Fibroblast of mammary gland (primary cell): ENCODE measurements at places on chromosomes 7 and 10.

DNA sequence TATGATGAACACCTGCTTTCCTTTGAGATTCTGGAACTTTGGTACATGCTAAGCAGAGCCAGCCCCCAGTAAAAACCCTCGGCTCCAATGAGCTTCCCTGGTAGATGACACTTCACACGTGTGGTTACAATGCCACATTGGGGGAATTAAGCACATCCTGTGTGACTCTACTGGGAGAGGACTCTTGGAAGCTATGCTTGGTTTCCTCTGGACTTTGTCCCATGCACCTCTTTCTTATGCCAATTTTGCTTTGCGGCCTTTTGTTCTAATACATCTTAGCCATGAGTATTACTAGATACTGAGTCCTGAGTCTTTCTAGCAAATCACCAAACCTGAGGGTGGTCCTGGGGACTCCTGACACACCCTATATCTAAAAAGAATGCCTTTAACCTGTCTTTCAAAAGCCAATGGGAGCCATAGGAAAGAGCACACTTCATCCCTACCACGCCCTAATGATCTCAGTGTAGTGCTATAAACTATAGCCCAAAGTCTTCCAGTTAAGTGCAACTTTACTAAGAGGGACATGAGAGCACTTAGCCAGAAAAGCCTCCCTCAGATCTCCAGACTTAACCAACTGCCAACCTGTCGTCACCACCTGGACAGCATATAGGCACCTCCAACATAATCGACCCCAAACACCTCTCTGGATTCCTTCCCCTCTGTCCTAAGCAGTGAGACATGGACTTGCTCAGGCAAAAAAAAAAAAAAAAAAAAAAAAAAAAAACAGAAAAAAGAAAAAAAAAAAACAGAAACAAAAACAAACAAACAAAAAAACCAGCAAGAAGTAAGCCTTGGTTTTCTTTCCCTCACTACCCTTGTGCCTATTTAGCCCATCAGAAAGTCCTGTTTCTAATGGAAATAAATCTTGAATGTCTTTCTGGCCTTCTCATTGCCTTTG, 37.4 kb downstream of the CCDC6 start:
- no peak for DNase-seq

DNA sequence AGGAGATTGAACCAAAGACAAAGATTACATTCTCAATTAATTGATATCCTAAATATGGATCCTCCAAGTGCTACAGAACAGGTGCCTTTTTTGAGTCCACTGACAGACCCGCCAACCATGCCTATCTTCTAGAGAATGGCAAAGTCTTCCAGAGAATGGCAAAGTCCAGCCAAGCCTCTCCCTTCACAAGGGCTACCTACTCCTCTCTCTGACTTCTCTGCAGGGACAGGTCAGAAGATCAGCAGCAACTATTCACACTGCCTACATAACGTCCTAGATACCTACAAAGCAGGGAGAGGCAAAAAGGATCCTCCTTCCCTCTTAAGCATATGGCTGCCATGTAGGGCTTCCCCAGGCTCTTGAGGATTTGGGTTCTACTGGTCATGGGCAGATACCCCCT, 12.4 kb downstream of the UBE2H start:
- no peak for DNase-seq

- no peak for DNase-seq
These were observed 417.1 kb downstream of the TCERG1L start for GRCh38 chr10:130894471-130894870.

DNA sequence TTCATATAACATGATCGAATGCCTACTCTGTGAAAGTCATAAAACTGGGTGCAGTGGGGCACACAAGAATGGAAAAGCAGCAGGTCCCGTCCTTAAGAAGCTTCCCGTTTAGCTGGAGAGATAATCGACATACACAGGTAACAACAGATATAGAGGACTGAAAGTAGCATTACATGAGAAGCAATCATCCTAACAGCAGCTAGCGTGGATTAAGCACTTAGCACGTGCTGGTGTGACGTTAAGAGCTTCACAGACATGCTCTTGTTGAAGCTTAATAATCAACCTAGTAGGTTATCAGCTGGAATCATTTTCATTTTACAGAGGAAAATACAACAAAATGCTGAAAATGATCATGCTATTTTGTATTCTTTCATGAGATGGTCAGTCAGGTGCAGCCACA, 184.8 kb downstream of the GPAM start:
- DNase-seq = no peak

DNA sequence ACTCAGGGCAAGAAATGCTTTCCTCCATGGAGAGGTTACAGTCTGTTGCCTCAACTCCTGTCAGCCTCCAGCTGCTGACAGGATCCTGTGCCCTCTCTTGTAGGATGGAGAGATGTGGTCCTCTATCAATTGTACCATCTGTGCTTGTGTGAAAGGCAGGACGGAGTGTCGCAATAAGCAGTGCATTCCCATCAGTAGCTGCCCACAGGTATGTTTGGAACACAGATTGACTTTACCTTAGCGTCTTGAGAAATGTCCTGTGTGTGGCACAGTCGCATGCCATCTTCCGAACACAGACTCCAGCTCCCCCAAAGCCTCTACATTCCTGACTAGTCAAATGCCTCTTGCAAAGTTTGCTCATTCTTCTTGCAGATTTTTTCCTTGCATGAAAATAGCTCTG, 152.6 kb downstream of the BMPER start:
- no peak for DNase-seq

DNA sequence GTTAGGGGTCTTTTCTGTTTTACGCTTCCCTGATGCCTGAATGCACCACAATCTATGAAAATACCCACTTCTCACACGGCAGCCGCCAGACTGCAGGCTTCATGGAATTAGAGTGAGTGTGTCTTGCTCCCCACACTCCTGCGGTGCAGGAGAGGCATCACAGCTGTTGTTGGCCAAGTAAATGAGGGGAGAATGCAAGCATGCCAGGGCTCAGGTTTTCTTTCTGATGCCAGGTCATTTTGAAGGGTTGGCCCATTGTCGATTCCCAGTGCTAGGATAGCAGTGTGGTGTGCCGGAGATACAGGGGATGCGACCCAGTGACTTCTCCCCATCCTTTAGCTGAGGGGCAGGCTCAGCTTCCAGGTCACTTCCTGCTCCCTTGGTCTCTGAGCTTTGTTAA, 16.3 kb downstream of the CXCL12 start:
- no peak for DNase-seq

DNA sequence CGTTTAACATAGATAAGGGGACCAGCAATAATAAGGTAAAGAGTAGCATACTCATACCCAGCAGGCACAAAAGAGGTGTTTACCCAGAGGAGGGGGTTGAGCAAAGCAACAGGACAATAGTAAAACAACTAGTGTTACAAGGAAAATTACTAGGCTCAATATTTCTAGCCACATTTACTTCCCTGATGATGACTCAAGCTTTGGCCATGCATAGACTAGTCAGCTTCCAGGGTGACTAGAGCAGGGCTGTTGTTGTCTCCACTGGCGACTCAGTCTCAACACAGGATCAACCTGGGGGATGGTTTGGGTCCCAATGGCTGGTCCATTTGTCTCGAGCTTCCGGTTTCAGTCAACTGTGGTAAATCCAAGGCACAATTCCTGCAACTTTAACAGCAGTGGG, 217.7 kb upstream of the KCND2 start:
- DNase-seq = peak; percentile 89

DNA sequence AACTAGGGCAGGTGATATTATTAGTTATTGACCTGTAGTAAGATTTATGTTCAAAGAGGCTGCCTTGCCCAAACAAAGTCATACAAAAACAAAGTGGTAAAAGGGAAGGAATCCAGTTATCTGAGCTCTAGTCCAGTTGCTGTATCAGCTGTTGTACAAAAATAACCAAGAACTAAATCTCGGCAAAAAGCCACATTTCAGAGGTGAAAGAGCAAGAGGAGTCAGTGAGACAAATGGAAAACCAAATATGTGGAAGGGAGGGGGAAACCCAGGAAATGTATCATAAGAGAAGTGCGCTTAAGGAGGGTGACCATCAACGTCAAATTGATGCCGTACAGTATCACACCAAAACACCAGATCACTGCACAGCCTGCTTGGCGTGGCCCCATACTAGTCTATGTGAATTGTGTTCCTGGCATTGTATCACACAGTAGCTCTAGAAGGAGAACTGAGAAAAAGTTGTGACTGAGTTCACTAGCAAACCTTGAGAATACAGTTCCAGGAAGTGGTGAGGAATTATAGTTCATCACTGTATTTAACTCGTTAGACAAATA, 6.4 kb downstream of the AGBL3 start:
- DNase-seq = peak; percentile 17

DNA sequence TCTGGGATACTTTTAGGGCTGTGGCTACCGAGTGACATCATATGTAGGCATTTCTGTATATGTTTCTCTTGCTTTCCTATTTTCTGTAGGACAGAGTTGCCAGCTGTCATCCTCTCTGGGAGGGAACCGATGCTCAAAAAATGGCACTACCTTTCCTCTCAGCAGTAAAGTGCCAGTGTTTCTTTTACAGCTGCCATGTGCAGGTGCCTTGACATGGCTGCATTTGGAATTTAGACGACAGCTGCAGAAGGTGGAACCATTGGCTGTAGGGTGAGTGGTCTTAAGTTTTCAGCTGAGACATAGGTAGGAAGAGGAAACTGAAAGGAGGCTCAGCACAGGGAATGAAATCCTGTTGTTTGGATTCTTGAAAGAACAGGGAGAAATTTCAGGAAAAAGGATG, 20.2 kb upstream of the RPA3 start:
- no peak for DNase-seq

GRCh38 chr10:52308251-52309031, 5.6 kb upstream of the DKK1 start:
- DNase-seq = peak; percentile 77

GRCh38 chr10:86535132-86535882, 13.7 kb upstream of the WAPL start:
- peak; percentile 42 for DNase-seq

DNA sequence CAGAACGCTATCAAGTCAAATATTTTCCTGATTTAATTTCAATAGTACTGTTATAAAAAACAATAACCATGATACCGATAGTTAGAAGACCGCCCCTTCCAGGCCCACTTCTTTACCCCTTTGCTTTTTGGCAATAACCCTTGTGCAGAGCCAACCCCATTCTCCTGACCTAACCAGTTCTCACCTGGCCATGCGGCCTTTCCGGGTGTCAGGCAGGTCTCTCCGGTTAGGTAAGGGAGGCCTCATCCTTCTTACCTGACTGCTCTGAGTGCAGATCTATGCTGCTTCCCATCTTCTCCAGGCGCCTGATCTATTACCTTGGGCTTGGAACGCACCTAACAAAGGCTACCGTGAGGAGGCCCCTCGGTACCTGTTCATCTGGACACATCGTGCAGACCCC, 26.6 kb downstream of the ZMIZ1 start:
- no peak for DNase-seq

GRCh38 chr7:127872122-127872521, 159.1 kb downstream of the LRRC4 start:
- no peak for DNase-seq

GRCh38 chr10:11869743-11870460, 46.7 kb downstream of the PROSER2 start:
- no peak for DNase-seq

- no peak for DNase-seq
These were observed 35.4 kb downstream of the MASTL start for GRCh38 chr10:27190508-27190907.

DNA sequence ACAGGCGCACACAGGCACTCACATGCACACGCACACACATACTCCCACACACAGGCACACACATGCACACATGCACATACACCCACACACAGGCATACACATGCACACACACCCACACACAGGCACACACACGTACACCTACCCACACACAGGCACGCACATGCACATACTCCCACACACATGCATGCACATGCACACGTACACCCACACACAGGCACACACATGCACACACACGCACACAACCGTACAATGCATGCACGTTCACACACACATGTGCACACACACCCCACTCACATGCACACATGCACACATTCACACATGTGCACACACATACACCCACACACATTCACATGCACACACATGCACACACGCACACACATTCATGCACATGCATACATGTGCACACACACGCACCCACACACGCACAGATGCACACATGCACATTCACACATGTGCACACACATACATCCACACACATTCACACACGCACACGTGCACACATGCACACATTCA, 59.3 kb downstream of the MKI67 start:
- no peak for DNase-seq

- DNase-seq = no peak
These were observed 4.0 kb upstream of the PANK1 start for GRCh38 chr10:89649051-89649450.

- no peak for DNase-seq
These were observed 38.2 kb downstream of the SEMA3E start for GRCh38 chr7:83610649-83611304.

- DNase-seq = no peak
These were observed 299.8 kb downstream of the ARL4A start for GRCh38 chr7:12987238-12987637.

DNA sequence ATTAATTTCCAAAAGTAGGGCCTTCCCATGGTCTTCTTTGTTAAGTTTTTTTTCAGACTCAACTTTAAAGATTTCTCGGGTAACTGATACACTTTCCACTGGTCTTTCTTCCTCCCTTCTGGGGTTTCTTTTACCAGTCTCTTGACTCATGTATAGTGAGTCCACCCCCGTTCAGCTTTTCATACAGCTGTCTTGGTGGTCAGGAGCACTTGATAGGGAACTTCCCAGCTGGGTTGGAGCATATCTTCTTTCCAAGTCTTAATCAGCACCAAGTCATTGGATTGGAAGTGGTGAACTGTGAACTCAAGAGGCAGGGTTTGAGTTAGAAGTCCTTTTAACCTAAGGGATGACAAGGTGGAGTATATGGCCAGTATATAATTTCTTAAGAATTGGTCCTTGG, 29.2 kb upstream of the ELOVL3 start:
- DNase-seq = peak; percentile 2

- DNase-seq = peak; percentile 84
These were observed 1.5 kb upstream of the NRP1 start for GRCh38 chr10:33335801-33336581.

DNA sequence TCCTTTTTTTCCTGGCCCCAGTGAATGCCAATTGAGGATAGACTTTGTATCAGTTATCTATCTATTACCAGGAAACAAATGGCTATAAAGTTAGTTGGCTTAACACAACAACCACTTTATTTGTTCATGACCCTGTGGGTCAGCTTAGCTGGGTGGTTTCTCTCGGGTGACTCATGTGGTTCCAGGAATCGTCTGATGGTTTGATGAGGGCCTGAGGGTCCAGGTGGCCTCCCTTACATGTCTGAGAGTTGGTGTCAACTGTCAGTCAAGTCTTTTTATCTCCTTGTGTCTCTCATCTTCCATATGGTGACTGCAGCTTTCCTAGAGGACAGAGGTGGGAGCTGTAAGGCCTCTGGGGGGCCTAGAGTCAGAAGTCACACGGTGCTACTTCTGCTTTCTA, 15.3 kb upstream of the MAPK8 start:
- DNase-seq = no peak

DNA sequence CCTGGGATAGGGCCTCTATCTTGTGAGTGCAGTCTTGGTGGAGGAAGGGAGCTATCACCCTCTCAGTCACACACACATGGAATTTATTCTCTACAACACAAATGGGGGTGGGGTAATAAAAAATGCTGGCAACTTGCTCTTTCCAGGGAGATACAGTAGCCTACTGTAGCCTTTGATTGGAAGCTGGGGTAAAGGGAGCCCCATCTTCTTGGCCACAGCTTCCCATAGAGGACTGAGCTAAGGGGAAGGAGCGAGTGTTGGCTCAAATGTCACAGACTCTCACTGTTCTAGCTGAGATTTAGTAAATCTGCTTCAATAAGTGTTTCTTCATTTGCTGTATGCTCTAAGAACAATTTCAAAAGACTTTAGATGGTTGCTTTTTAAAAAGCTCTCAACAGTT, 222.2 kb upstream of the CXCL12 start:
- no peak for DNase-seq
